ENCODE measurements at places on chromosomes 5 and 9.

DNA sequence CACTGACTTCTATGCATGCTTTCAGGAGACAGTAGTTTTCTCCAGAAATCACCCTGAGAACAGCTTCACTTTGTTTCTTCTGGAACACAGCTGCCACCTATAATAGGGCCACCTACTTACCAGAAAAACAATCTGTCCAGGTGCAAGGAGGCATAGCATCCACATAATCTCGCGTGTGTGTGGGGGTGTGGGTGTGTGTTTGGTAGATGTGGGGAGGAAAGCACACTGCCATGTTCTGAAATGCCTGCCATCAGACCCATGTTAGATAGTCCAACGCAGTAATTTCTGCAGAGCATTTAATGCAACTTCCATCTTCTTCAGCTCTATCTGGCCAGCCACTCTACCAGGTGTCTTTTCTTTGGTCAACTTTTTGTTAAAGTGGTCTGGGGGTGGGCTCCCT, 102.9 kb downstream of the ACER2 start:
- DNase-seq, result no peak

DNA sequence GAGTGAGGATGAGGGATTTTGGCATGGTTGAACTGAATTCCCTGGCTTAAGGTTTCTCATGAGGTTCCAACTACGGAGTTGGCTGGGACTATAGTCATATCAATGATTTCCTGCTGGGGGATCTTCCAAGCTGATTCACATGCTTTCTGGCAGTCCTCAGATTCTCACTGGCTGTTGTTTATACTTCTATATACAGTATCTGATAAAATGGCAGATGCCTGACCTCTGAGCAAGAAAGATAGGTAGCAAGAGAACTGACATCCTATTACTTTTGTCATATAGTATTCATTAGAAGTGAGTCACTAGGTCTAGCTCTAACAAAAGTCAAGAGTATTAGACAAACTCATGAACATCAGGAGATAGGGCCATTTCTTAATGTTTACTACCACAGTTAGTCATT, 440.9 kb upstream of the EDIL3 start:
- no peak for DNase-seq

DNA sequence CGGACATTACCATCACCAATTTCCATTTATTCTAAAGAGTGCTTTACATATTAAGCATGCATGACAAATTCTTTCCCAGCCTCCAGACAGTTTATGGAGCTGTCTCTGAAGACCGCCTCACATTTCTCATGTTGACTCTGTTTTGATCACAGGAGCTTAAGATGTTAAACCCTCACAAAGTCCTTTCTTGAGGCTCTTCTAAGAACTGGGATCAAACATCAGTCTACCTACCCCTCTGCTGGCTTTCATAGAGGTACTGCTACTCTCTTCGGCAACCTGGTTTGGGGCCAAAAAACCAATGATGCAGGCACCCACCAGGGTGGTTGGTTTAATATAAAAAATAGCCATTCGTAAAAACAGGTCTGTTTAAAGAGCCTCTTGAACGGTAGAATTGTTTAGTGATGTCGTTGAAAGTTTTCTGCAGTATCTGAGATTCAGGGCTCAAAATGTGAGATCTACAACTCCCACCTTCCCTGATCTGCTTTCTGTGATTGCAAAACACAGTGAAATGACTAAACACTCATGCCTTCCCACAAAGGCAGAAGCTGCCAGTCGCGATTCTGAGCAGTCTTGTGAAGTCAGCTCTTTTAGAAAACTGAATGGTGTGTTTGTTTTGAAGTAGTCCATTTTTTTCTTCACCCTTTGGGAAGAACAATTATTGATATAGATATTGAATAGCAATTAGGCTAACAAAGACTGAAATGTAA, 3.5 kb downstream of the RXFP3 start:
- peak; percentile 51 for DNase-seq

- DNase-seq, result peak; percentile 9
Measured at GRCh38 chr5:115415143-115415491, 118.7 kb upstream of the CCDC112 start.

DNA sequence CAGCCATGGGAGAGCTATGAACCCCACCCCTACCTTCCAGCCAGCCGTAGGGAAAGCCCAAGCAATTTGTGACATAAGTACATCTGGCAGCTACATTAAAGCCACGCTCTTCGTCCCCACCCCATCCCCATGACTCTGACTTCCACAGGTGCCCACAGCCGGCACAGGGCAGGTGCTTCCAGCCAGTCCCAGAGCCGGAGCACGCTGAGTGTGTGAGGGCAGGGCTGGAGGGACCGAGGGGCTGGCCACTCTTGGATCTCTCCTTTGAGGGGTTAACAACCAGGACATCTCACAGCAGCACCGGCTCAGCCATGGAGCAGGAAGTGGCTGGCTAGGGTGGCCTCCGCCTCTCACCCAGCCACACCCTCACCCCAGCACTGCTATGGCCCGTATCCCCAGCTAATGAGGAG, 2.4 kb upstream of the FAM78A start:
- no peak for DNase-seq
